Upper lobe of left lung (tissue), 6 donors: ENCODE measurements at places on chromosomes 7 and 10. TPM values are rescaled to one million over a fixed set of nuclear protein-coding genes. Genes with fewer than 3 reads are reported as not detected.

- no peak for DNase-seq
These were observed 18.1 kb upstream of the TFAM start for GRCh38 chr10:58367069-58367468.

GRCh38 chr10:3261921-3262320 lies 89.3 kb upstream of the PITRM1 start:
- no peak for DNase-seq

DNA sequence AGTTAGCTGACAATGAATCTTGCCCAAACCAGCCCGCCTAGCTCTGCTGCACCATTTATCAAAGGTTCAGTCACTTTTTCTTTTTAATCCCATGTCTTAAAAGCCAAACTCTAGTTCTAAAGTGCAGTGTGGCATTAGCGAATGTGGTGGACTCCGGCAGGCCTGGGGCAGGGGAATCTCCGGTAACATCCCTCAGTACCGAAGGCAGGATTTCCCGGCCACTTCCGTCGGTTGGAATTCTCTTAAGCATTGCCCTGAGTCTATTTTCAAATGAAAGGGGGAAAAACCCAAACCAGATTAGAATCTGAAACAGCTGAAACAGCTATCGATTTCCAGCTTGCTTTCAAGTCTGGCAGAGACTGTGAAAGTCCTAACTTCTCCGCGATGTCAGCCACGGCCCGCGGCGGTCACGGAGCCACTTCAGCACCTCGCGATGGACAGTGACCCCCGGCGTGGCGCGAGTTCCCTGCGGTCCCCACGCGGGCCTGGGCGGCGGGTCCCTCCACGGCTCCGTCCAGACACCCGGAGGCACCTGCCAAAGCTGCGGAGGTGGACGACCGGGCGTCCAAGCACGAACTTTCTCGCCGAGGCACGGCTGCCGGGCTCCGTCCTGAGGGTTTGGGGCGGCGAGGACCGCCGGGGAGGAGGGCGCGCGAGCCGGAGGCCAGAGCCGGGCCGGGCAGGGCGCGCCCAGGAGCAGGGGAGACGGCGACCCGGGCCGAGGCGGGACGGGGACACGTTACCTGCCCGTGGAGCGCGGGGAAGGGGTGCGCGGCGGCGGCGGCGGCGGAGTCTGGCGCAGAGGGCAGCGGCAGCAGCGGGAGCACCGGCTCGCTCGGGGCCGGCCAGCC lies 745 bp downstream of the TCERG1L start:
- DNase-seq: no peak

DNA sequence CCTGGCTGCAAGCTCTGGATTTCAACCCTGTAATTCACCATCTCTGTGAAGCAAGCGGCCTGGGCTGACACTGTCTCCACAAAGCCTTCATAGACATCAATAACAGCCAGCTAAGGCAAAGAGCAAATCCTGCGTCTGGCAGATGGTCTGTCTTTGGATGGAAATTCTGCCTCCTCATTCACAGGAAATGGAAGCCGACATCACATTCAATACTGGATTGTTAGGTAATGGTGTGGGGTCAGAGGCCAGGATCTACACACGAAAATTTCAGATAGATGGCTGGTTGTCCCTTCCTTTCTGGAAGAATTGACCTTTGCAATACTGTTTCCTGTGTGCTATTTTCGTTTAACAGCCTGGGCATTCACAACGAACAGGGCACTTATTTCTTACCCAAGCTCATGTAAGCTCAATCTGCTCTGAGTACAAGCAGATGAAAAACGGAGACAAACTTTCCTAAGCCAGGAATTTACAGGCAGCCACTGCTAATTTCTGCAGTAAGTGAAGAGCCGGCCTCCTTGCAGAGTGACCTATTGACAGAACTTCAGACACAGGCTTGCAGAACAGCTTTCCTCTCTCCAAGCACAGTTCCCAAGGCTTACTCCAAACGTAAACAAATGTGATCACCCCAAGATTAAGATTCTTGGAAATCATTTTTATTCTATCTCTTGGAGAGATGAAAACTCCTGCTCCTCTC lies 3.1 kb upstream of the ADAM12 start:
- DNase-seq: no peak

DNA sequence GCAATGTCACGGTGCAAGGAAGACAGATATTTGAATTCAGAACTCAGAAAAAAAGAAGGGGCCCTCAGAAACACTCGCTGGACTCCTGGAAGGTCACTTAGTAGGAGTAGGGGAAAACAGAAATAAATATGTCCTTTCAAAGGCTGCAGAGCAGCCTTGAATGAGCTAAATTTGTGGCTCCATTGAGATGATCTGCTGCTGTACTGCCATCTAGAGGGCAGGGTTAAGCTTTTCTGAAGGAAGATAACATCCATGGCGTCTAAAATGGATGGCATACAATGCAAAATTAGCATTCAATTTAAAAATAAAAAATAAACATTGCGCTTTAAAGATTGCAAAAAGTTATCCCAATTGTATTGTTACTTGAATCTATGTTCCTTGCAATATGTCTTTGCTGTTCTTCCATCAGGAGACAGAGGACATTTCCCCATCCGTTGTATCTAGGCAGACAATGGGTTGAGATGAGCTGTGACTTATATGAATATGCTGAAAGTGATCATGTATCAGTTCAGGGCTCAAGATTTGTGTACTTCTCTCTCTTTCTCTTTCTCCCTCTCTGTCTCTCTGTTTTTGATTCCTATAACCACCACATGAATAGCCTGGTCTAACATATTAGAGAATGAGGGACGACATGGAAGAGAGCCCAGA lies 642.2 kb downstream of the SH2D4B start:
- DNase-seq: no peak

- no peak for DNase-seq
These were observed 14.1 kb upstream of the CRCP start for GRCh38 chr7:66100408-66101050.

DNA sequence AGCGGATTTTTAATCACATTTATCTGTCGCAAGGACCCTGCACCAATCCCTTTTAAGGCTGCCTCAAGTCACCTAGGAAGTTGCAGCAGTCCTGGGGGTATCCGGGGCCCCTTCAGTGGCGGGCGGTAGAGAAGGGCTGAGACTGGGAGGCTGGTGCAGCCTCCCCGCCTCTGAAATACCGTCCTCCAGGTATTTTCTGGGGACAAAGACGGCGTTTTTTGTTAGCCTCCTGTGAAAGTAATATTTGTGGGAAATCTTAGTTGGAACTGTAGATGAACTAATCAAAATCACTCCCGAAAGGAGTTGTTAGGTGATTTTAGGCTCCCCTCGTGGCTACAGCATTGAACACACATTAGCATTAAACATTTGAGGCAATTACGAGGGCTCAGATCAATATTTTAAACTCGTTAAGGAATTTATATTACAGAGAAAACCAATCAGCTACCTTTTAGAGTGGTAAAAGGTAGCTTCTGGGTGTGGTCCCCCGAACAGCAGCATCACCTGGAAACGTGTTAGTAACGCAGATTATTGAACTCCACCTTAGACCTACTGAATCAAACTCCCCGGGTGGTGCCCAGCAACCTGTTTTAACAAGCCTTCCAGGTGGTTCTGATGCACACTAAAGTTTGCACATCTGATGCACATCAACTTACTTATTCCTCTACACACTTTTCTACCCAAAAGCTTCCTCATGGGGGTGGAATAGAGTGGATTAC lies 530 bp upstream of the ANXA7 start:
- no peak for DNase-seq

Gene SFXN2
- total RNA-seq: 3.9 TPM

Gene MRLN
- not detected for total RNA-seq
